ENCODE measurements at places on chromosomes 6 and 20. TPM values are rescaled to one million over a fixed set of nuclear protein-coding genes. Genes with fewer than 3 reads are reported as not detected.

MATN4 gene
- 0.05 TPM for polyA plus RNA-seq

HCRTR2 gene
- polyA plus RNA-seq = not detected

CHD6 gene
- polyA plus RNA-seq = 17.7 TPM

FGD2 gene
- not detected for polyA plus RNA-seq

GABRR2 gene
- 0.31 TPM for polyA plus RNA-seq

SSTR4 gene
- not detected for polyA plus RNA-seq

KCNB1 gene
- polyA plus RNA-seq = 0.12 TPM

COL19A1 gene
- 0.11 TPM for polyA plus RNA-seq

- no peak for DNase-seq
These were observed 14.4 kb downstream of the GMPR start for GRCh38 chr6:16252686-16253299.

GRCh38 chr6:165178056-165178455, 131.3 kb downstream of the C6orf118 start:
- no peak for DNase-seq

GRCh38 chr6:85676086-85676729, 33.5 kb upstream of the SYNCRIP start:
- DNase-seq = no peak

GRCh38 chr6:31769684-31770371, 7.3 kb downstream of the VWA7 start:
- DNase-seq = no peak

GRCh38 chr20:56890011-56890410, 260.9 kb downstream of the TFAP2C start:
- DNase-seq = no peak

DNA sequence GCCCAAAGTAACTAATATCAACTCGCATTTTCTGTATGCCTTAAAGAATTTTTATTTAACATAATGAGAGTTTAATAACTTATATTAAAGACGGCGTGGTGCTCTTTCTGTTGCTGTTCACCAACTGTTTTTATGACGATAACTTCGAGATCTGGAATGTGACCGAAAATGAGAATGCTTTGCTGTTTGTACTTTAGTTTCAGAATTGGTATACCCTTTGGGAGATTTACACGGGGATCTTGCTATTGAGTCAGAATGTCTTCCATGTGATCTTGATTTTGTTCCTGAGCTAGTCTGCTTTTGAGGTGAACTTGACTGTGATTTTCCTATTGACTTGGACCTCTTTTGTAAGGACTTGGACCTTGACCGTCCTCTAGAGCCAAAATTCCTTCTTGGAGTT, 17.9 kb downstream of the PNRC1 start:
- DNase-seq = no peak

- no peak for DNase-seq
These were observed 62.0 kb upstream of the EPB41L1 start for GRCh38 chr20:36092398-36093024.

DNA sequence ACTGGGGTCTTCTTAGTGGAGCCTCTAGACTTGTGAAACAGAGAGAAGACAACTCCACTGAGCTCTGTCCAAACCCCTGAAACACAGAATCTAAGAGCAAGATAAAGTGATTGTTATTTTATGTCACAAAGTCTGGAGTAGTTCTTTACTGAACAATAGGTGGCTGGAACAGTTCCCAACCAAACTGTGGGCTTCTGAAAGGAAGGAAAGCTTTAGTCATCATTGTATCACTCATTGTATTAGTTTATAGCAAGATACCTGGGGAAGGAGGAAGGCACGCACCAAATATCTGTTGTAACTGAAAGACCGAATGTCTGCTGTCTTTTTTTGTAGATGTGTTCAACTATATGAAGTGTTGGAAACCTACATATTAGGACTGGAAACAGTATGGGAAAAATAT, 284.9 kb upstream of the TBX18 start:
- DNase-seq = no peak

GRCh38 chr6:14035874-14036273, 81.7 kb upstream of the CD83 start:
- no peak for DNase-seq

DNA sequence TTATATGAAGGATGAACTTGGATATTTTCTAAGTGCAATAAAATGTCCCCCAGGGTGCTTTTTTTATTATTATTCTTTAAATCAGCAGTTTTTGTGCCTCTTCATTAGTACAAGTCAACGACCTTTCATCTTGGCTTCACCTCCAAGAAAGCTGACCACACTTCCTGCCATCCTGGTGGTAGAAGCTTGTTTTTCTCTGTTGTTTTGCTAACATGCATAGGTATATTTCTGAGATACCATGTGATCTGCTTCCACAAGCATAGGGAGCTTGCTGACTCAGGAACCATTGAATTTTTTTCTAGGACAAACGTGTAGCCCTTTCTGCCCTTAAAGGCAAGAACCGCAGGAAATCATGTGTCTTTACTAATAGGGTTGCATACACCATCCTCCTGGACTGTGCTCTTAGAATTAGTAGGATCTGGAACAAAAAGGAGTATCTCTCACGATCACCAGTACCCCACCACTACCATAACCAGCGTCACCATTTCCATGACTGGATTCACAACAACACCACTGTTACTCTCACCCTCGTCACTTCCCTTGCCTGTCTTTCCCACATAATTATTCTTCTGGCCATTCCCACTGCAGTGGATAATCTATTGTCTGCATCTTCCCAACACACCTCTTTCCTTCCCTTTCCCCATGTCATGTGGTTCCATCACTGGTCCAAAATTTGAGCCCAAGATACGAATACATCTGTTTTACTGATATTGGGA, 207.1 kb downstream of the MAFB start:
- no peak for DNase-seq

- DNase-seq = peak; percentile 6
These were observed 103.1 kb upstream of the SPACA1 start for GRCh38 chr6:87944541-87944954.

DNA sequence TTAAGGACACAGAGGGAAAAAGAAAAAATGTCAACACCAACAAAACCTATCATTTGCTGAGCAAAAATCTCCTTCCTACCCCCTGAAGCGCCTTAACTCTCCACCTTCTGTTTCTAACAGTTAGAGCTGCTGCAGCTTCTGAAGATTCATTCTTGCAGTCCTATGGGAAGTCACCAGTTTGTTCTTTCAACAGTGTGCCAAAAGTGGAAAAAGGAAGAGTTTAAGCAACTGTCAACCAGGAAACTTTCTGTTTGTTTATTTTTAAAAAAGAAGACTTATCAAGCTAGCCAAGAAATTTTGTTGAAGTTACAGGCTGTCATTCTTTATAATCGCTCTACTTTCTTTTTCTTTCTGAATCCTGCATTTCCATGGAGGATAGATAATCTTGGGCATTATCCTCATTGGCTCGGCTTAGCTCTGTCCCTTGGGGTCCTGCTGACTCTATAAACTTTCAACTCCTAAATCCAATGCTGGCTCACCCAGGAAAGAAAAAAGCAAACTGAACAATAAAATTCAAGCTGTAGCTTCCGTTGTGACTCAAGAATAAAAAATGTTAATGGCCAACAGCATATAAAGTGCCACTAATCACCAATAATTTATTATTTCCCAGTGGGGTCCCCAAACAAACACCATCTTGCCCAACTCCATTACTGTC, 172.8 kb upstream of the CITED2 start:
- no peak for DNase-seq

GRCh38 chr6:158666628-158667359, 16.9 kb downstream of the SYTL3 start:
- no peak for DNase-seq

DNA sequence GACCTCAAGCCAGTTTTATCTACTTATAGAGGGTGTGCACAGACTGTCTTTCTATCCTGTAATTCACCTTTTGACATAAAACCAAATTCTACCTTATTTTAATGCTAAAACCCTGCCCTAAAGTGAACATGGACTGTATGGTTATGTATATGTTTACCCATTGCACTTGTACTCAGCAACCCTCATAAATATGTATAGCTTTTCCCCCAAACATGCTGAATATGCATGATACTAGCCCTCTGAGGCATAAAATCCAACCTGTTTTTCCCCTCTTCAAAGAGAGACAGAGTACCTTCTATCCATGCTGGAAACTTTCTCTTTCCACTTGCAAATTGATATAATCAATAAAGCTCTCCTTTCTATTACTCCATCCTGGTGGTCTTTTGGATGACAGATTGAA, 267.9 kb upstream of the BMP2 start:
- DNase-seq = no peak

DNA sequence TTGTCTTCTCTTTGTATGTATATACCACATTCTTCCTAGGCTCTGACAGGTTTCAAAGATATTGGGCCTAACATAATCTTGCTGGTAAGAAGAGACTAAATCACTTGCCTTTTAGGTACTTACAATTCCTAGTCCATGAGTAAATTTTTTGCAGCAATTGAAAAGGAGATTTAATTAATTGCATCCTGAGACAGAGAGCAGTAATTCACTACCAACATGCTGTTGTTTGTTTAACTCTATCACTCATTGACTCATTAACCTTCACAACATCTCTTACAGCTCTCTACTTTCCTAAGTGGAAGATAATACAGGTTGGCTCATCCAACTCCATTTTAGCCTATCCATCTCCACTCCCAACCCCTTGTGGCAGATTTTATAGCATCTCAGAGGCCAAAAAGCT, 280.4 kb downstream of the ALDH8A1 start:
- DNase-seq = no peak

All from BJ (cell line).